MM.1S (cell line): ENCODE measurements at places on chromosomes 1 and 21.
A peak's percentile ranks its signal among the peaks of the same experiment; 100 is the strongest.

GRCh38 chr1:20089328-20090077, 19.5 kb downstream of the PLA2G5 start:
- DNase-seq, result peak; percentile 40
- no peaks in the 10 kb centered on the region for H3K4me1 ChIP-seq
- peak overlapping the region; percentile 40 for H3K4me3 ChIP-seq
- peaks cover 25% of the 10 kb centered on the region for H3K27me3 ChIP-seq

DNA sequence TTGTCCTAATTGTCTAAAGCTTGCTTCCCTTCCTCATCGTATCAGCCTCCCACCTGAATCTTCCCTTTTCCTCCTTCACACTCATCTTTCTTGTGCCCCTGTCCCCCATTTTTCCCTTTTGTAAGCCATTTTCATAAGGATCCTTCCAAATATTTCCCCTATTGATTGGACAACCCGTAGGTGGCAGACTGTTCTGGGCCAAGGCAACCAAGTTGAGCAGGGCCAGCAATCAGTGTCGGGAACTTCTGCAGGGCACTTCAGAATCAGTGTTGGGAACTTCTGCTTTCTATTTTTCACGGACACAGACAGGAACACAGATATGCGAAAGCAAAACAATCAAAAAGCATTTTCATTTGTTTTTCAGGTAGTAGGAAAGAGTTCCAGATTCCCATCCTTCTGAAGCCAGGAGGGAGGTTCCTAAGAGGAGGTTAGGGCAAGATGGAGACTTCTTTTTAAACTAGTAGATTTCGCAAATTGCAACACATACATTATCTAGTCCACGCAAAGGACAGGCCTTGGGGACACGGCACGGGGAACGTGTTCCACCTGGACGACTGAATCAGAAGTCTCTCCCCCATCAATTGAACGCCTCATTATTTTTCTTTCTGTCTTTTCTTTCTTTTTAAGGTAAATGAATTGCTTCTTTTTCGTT, 691 bp upstream of the MPZL1 start:
- H3K4me3 ChIP-seq, result peak overlapping the region; percentile 86
- H3K27ac ChIP-seq, result peak overlapping the region; percentile 14; the same call in 1 of the 2 replicates
- peaks cover 29% of the 10 kb centered on the region for H3K4me1 ChIP-seq

- no peak for DNase-seq
- H3K36me3 ChIP-seq, result no peaks in the 10 kb centered on the region
- H3K4me1 ChIP-seq, result no peaks in the 10 kb centered on the region
Observed at GRCh38 chr21:44902268-44903049, 18.2 kb downstream of the ITGB2 start.

- no peak overlapping the region for H3K4me3 ChIP-seq
- H3K36me3 ChIP-seq, result no peaks in the 10 kb centered on the region
- H3K27ac ChIP-seq, result no peak overlapping the region
- no peak for DNase-seq
- H3K4me1 ChIP-seq, result no peaks in the 10 kb centered on the region
Observed at GRCh38 chr1:86207323-86207722, 50.8 kb upstream of the COL24A1 start.

GRCh38 chr1:158577561-158577960, 2.1 kb downstream of the OR10X1 start:
- no peaks in the 10 kb centered on the region for H3K4me1 ChIP-seq
- DNase-seq, result no peak
- no peaks in the 10 kb centered on the region for H3K36me3 ChIP-seq
- no peaks in the 10 kb centered on the region for H3K27me3 ChIP-seq
- H3K27ac ChIP-seq, result no peak overlapping the region
- H3K4me3 ChIP-seq, result no peak overlapping the region

GRCh38 chr1:51348147-51348527, 17.8 kb upstream of the TTC39A start:
- H3K36me3 ChIP-seq, result no peaks in the 10 kb centered on the region
- no peaks in the 10 kb centered on the region for H3K27me3 ChIP-seq
- DNase-seq, result no peak
- no peak overlapping the region for H3K27ac ChIP-seq
- H3K4me3 ChIP-seq, result no peak overlapping the region

DNA sequence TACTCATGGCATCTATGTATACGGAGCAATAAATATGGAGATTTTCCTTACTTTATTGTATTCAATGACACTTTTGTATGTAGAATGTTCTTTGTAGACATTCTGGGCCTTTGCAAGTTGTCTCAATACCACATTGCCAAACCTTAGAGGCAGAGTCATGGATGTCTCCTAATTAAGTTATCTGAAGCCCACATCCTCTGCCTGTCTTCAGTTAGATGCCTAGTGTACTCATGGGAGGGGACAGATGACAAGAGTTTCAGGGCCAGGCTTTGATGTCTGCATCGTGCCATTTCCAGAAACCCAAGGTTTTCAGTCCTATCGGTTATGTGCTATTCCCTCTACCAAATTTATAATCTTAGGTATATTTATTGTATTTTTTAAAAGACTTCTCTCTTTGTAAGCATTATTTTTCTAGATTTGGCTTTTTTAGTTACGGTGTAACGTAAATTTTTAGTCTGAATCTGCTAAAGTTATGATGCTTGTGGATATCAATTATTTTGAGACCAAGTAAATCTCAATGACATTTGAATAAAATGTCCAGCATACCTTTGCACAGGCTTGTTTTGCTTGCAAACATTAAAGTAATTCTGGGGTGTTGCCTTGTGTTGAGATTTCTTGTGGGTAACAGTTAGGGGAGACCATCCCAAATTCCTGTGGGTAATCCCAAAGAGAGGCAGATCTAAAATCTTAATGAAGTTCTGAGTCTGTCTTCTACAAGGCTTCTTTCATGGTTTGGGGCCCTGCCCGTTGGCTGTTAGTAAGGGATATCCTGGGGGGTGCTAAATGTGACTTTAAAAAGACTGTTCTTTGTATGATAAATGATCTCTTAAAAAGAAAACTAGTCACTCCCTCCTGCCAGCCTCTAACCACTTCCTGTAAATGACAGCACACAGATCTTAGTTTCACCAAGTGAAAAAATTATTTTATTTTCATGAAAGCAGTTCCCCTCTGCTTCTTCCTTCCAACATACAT, 8.0 kb upstream of the MACF1 start:
- no peaks in the 10 kb centered on the region for H3K27me3 ChIP-seq
- H3K27ac ChIP-seq, result peak overlapping the region; percentile 86
- no peaks in the 10 kb centered on the region for H3K36me3 ChIP-seq

GRCh38 chr1:2412773-2413494, 570 bp upstream of the PEX10 start:
- H3K27ac ChIP-seq, result peak overlapping the region; percentile 52
- no peaks in the 10 kb centered on the region for H3K36me3 ChIP-seq
- peaks cover 12% of the 10 kb centered on the region for H3K27me3 ChIP-seq
- DNase-seq, result no peak

DNA sequence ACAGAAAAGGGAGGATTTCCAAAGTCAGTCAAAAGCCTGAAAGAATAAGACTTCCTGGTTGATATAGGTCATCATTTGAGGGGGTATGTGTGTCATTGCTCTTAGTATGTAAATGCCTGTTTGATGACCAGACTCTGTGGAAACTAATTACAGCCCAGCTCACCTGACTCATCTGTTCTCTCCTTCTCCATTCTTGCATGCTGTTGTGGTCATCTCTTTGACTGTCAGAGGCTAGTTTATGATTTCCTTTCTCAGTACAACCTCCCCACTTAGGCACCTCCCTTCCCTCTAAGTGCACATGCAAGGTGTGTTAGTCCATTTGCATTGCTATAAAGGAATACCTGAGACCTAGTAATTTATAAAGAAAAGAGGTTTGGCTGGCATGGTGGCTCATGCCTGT, 2.4 kb upstream of the C1orf116 start:
- H3K36me3 ChIP-seq, result no peaks in the 10 kb centered on the region
- no peak overlapping the region for H3K4me3 ChIP-seq
- peaks cover 38% of the 10 kb centered on the region for H3K27me3 ChIP-seq
- no peak overlapping the region for H3K27ac ChIP-seq
- peaks cover 6% of the 10 kb centered on the region; the same call in 1 of the 2 replicates for H3K4me1 ChIP-seq
- DNase-seq, result no peak

GRCh38 chr21:46621457-46622182, 13.9 kb upstream of the PRMT2 start:
- H3K4me1 ChIP-seq, result no peaks in the 10 kb centered on the region
- no peaks in the 10 kb centered on the region for H3K36me3 ChIP-seq
- H3K4me3 ChIP-seq, result no peak overlapping the region
- no peak for DNase-seq
- no peaks in the 10 kb centered on the region; the same call in 1 of the 2 replicates for H3K27me3 ChIP-seq

DNA sequence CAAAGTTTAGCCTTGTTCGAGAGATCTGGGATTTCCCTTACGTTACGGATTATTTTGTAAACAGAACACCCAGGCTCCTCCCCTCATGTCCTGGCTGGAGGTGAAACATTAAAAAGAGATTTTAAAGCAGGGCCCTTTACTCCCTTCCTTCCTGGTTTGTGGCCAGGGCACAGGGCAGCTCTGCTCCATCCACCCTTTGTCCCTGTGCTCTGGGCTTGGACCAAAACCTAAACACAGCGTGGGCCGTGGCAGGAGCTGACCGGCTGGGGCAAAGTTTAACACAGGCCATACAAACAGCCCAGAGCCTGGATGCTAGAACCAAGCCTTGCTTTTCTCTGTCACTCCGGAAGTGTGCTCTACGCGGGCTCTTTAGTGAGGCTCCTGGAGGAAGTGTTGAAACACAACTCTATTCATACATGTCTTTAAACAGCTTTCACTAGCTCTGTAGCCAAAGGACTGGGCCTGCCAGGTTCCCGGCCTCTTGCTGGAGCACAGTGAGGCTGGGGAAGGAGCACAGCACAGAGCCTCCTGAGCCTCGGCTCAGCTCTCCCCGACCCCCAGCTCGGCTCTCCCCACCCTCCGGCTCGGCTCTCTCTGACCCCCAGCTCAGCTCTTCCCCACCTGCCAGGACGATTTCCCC, 84.7 kb downstream of the PDE9A start:
- peaks cover 96% of the 10 kb centered on the region for H3K27me3 ChIP-seq
- H3K36me3 ChIP-seq, result no peaks in the 10 kb centered on the region

DNA sequence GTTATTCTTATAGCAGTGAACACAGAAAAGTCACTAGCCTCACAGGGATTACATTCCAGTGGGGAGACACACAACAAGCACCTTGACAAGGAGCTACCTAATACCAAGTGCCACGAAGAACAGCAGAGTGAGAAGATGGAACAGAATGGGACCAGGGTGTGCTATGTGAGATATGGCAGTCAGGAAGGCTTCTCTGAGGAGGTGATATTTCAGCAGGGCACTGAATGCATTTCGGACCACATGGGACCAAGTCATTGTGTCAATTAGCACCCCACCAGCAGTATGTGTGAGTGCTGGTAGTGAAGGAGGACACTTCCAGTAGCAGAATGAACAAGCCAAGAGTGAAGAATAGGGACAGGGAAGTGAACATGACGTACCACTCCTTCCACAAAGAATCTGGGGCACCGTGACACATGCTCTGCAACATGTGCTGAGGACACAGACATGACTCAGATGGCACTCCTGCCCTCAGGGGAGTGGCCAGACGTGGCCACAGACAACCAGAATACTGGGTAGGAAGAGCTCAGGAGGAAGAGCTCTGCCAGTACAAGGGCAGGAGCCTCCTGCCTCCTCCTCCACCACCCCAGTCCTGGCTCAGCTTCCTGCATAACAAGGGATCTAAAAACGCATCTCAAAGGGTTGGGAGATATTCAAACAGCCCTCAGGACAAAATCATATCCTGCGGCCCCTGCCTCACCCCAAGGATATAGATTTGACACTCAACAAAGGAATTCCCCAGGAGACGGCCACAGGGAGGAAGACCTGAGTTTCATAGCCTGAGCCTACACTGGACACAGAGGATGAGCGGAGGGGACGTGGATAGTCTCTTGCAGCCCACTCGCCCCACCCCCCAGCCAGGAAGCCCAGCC, 102.5 kb downstream of the TRABD2B start:
- DNase-seq, result no peak
- H3K4me1 ChIP-seq, result no peaks in the 10 kb centered on the region
- no peaks in the 10 kb centered on the region for H3K27me3 ChIP-seq

DNA sequence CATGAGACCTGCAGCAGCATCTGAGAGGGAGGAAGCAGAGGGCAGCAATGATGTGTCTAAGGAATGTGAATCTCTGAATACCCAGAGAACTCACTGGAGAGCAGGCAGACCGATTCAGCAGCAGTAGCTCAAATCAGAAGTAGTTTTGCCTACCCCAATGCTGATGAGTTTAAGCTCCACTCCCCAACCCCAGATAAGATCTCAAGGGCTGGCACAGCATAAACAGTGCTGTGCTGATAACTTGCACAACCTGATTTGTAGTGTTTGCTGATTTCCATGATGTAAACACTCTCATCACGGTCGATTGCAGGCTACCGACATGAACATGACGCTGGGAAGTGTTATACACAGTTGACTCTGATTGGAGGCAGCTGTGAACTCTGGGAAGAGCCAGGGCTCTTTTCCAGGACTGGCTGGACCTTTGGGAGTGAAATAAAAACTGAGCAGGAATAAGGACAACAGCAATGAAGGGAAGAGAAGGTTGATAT, 11.2 kb upstream of the HMGCS2 start:
- H3K36me3 ChIP-seq, result no peaks in the 10 kb centered on the region
- DNase-seq, result no peak
- no peaks in the 10 kb centered on the region for H3K4me1 ChIP-seq
- no peaks in the 10 kb centered on the region for H3K27me3 ChIP-seq
- no peak overlapping the region for H3K4me3 ChIP-seq
- H3K27ac ChIP-seq, result no peak overlapping the region

GRCh38 chr1:117210831-117211261, at the start of gene VTCN1:
Gene VTCN1, minus strand, starts transcription at chr1:117210927. Its CDS starts 72 bp downstream, at chr1:117210855.
- H3K4me3 ChIP-seq, result no peak within 1 kb of the TSS
- H3K36me3 ChIP-seq, result no peaks in the 10 kb centered on the region
- no peaks in the 10 kb centered on the region for H3K27me3 ChIP-seq

DNA sequence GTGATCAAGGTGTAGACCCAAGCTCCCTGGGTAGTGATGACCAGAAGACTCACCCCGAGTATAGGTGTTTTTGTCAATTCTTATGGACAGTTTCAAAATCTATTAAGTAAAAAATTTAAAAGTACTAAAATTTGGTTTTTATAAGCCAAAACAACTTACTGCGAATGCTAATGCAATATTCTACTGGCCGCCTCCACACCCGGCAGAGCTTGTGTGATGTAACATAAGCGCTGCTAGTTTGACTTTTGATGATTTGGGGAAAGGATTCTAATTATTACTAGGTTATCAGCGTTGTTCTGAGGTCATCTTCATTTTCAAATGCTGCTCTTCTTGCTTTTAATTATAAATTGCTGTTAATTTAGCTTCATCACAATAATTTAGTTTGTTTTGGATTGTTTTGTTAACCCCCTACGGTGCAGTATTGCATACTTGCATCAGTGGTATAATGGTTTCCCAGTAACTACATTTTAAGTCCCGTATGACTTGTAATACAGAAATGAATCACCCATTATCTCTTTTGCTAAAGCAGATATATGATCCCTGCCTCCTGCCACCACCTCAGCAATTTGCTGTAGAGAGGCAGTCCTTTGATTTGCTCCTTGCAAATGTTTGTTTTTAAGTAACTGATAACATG, 178.0 kb downstream of the SDCCAG8 start:
- H3K4me3 ChIP-seq, result no peak overlapping the region
- no peaks in the 10 kb centered on the region for H3K36me3 ChIP-seq
- H3K4me1 ChIP-seq, result no peaks in the 10 kb centered on the region
- DNase-seq, result no peak

GRCh38 chr1:167496797-167497619, 21.3 kb downstream of the CD247 start:
- H3K27me3 ChIP-seq, result no peaks in the 10 kb centered on the region
- H3K36me3 ChIP-seq, result no peaks in the 10 kb centered on the region
- DNase-seq, result no peak
- H3K4me1 ChIP-seq, result peaks cover 34% of the 10 kb centered on the region
- H3K27ac ChIP-seq, result no peak overlapping the region
- H3K4me3 ChIP-seq, result no peak overlapping the region
